GDM1 (cell line): ENCODE measurements at places on chromosomes 1 and 21.

- no peak for DNase-seq
Measured at GRCh38 chr1:229834230-229834629, 208.2 kb downstream of the URB2 start.

DNA sequence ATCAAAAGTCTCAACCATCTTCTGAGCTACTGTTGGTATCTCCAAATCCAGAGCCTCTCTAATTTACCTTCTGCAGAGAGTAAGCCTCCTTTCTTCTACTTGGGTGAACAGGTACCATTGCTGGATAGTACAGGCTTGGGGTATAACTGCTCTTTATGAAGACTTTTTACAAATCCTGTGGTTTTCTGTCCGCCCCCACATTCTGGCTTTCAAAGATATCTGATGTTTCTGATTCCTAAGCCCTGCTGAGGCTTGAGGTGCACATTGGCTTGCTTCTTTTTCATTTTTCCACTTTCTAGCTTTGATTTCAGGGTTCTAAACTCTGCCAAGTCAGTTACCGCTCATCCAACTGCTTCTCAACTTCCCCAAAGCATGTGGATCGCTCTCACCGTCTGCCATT lies 37.1 kb downstream of the TENT5C start:
- no peak for DNase-seq

- DNase-seq, result no peak
Measured at GRCh38 chr1:229381234-229381633, 38.4 kb upstream of the CCSAP start.

DNA sequence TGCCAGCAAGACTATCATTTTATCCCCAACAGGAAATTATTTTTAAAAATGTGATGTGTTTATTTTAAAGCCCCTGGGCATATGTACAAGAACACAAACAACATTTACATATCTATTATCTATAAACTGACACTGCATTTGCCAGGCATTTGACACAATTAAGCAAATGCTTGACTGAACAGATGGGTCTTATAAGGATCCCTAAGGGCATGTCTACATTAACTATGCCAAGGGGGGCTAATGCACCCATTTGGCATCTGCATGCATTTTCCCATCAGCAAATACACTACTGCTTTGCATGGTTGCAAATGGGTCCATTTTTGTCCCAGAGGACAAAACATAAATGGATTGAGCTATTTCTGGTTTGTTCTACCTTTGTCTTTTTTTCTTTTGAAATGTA lies 884.8 kb upstream of the B3GALT2 start:
- no peak for DNase-seq

- DNase-seq, result no peak
Measured at GRCh38 chr21:37341254-37341960, 25.2 kb upstream of the DYRK1A start.
